ENCODE measurements at places on chromosomes 7 and 10.

DNA sequence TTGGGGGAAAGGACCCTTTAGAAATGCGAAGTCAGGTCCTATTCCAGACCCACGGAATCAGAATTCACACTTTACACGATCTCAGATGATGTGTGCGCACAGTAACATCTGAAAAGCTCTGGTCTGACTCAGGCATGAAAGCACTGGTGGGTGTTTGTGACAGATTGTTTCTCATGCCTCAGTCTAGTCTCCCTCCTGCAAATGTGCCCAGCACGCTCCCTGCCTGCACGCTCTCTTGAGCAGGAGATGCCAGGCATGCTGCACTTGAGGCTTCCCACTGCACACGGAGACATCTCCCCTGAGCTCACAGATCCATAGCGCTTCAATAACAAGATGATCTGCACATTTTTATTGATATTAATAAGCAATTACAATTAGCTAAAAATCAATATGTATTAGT is 23.6 kb upstream of the ZNF37A start:
- DNase-seq, result no peak

- no peak for DNase-seq
Observed at GRCh38 chr7:129872054-129872453, 80.7 kb downstream of the UBE2H start.

- no peak for DNase-seq
Observed at GRCh38 chr10:132551093-132551807, 13.7 kb downstream of the INPP5A start.

GRCh38 chr7:24920451-24921361 is 59.3 kb downstream of the OSBPL3 start:
- DNase-seq, result no peak

- no peak for DNase-seq
Observed at GRCh38 chr10:113310347-113310746, 242.5 kb upstream of the HABP2 start.

DNA sequence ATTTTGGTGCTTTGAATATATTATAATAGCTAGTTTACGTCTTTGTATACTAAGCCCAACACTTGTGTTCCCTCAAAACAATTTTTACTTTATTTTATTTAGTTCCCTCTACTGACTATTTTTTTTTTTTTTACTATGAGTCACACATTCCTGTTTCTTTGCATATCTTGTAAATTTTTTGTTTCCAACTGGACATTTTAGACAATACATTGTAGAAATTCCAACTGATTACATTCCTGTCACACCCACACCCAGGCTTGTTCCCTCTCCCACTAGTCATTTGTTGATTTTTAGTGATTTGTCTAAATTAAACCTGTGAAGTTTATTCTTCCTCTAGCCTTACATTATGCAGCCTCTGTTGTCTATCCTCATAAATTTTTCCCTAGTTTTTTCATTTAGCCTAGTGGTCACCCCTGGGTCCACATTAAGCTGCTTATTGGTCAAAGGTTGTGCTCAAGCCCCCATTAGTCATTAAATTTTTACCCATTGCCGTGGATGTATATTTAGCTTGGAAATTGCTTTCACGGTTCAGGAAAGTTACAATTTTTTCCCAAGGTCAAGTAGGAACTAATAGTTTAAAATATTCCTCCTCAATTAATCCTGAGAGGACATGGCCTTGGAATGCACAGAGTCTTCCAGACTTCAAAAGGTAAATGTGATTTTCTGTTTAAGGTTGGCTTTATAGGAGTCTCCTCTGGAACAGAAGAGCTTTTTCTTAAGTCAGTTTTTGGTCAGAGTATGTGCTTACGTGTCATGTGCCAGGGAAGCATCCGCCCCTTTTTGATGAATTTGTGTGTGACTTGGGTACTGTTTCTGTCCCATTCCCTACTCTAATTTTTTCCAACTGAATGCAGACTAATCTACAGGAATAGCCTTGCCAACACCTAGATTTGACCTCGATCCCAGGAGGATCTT is 207.6 kb upstream of the TMEM72 start:
- no peak for DNase-seq

- no peak for DNase-seq
Observed at GRCh38 chr10:17472481-17473227, 18.3 kb upstream of the ST8SIA6 start.

- no peak for DNase-seq
Observed at GRCh38 chr7:83872501-83872900, 223.6 kb upstream of the SEMA3E start.

DNA sequence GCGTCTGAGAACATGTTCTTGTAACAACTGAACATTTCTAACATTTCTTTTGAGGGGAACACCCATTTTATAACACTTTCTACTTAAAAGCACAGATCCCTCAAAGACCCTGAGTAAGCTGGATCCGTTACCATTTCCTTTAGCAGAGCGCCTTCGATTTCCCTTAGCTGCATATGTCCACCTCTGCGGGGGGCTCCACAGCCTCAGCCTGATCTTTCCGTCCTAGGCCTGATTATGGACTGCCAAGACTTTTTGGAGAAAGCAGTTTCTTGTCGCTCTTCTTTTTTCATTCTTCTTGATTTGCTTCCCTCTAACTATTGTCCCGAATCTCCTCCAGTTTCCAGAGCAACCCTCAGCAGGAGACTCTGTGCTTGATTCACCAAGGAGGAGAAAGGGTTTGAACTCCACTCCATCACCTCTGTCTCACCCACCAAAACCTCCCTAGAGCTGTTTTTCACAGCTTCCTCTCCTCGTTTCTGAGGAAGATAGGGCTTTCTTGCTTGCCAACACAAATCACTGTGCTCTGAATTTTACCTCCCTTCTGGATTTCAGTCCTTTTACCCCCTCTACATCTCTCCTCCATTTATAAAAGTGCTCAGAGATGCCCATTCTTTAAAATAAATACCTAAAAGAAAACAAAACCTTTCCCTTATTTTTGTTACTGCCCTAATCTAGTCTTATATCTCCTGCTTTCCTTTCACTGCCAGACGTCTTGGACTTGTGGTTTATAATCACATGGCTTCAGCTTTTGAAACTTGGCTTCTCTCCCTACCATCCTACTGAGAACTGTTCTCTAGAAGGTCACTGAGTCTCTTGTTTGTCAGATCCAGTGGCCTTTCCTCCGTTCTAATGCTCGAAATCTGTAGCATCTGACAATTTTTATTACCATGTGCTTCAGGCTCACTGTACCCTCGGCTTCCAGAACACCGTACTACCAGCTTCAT is 30.5 kb upstream of the ZRANB1 start:
- no peak for DNase-seq

DNA sequence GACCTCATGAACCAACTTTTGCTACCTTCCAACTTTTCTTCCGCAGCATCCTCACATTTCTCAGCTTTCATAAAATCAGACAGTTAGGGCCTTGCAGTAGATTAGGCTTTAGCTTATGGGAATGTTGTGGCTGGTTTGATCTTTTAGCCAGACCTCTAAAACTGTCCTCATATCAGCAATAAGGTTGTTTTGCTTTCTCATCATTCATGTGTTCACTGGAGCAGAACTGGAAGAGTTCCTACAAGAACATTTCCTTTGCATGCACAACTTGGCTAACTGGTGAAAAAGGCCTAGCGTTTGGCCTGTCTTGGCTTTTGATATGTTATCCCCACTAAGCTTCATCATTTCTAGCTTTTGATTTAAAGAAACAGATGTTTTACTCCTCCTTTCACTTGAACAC is 130.0 kb upstream of the LRRTM3 start:
- no peak for DNase-seq

- DNase-seq, result no peak
Observed at GRCh38 chr7:117091721-117092120, 138.4 kb downstream of the ST7 start.

GRCh38 chr7:48365010-48365409 is 193.8 kb downstream of the ABCA13 start:
- no peak for DNase-seq

GRCh38 chr7:133344275-133344674 is 91.4 kb downstream of the EXOC4 start:
- DNase-seq, result no peak

DNA sequence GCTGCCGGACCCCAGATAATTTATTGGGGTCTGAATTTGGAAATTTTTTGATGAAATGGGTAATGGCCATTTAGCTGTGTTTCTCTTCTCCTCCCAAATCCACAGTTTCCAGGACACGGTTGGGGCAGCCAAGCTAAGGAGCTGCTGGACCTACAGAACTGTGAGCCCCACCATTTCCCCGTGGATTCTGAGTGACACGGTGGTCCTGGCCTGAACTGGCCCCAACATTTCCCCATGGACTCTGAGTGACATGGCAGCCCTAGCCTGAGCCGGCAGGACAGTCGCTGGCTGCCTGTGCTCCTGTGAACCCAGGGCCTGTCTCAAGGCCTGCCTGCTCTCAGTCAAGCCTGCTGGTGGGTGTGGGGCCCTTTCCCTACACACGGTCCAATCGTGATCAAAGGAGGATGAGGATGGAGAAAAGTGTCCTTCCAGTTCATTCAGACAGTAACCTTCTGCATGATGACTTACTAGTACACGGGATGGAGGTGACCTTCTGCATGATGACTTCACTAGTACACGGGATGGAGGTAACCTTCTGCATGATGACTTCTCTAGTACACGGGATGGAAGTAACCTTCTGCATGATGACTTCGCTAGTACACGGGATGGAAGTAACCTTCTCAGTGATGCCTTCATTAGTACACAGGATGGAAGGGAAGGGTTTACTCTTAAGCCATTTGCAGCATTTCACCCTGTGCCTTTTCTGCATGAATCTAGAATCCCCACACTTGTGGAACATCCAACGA is 359.9 kb downstream of the GLRX3 start:
- no peak for DNase-seq

- no peak for DNase-seq
Observed at GRCh38 chr10:123133541-123134342, 2.0 kb upstream of the HMX3 start.

DNA sequence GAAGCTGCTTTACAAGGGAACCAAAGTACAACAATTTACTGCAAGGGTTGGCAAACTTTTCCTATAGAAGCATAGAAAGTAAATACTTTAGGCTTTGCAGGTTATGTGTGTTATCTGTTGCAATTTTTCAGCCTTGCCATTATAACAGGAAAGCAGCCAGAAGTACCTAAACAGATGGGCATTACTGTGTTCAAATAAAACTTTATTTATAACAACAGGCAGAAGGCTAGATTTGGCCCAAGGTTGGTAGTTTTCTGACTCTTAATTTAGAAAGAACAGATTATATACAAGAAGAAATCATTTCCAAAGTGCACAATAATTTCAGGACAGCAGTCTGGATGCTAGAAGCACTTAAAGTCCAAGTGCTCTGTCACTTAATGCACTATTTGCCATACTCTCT is 307.1 kb downstream of the ANKRD7 start:
- no peak for DNase-seq

DNA sequence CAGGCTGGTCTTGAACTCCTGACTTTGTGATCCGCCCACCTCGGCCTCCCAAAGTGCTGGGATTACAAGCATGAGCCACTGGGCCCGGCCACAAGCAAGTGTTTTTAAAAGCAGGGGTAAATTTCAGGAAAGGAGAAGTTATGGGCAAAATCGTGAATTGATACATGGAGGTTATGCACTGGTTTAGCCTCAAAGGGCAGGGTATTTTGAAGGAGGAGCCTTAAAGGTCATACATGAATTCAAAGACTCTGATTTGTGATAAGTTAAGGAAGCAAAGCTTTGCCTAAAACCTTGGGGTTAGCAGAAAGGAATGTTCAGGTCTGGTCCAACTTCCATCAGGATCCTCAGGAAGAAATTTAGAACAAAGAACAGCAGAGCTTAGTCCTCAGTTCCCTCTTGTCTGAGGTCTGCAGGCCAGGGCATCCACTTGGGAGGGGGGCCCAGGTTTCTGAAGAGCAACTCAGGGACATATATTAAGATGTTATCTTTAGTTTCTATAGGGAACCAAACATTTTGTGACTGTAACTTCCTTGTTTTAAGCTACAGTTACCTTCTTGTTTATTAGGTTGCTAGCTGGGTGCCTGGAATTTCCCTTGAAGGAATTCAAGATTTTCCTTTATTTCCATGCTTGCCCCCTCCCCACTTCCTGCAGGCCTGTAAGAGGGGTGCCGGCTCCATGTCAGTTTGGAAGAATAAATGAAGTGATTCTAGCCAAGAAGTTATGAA is 2.8 kb upstream of the REPIN1 start:
- no peak for DNase-seq

- no peak for DNase-seq
Observed at GRCh38 chr10:53977267-53977666, 823.8 kb downstream of the PCDH15 start.

- no peak for DNase-seq
Observed at GRCh38 chr7:134562136-134562535, 13.2 kb downstream of the AKR1B15 start.

GRCh38 chr10:112565434-112566053 is 118.5 kb downstream of the VTI1A start:
- DNase-seq, result peak; percentile 59

DNA sequence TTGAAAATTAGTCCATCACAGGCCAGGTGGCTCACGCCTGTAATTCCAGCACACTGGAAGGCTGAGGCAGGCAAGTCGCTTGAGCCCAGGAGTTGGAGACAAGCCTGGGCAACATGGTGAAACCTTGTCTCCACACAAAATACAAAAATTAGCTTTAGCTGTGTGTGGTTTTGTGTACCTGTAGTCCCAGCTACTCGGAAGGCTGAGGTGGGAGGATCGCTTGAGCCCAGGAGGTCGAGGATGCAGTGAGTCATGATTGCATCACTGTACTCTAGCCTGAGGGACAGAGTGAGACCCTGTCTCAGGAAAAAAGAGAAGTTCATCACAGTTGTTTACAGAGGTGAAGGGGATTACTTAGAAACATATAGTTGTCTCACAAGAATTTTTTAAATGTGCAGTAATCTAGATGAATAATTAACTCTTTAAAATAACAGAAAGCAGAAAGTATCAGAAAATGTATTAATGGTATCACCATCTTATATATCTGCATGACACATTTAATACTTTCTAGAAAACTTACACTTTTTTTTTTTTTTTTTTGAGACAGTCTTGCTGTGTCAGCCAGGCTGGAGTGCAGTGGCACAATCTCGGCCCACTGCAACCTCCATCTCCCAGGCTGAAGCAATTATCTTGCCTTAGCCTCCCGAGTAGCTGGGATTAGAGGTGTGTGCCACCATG is 8.9 kb downstream of the LCOR start:
- DNase-seq, result no peak

DNA sequence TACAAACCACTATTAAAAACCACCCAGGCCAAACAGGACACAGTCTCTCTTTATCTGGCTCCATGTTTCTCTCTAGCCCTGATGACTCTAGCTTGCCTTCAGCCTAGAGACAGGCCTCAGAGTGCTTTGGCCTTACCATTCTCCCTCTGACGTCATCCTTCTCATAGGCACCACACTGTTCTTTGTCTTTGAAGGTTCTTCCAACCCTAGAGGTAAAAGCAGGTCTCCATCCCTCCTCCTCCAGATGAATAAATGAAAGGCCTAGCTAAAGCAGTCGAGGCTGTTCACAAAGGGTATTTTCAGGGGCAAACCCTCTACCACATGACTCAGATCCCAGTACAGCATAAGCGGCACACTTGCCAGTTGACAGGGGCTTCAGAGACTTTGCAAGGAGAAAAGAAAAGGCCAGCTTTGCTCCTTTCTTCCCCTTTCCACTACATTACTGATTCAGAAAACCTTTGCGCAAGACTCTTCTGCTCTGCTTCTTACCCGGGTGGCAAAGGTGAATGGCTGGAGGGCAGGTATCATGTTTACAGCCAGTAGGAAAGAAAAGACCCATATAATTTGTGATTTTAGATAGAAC is 14.8 kb downstream of the NFE2L3 start:
- DNase-seq, result no peak

Data from neural crest cell (in vitro differentiated cells).